ENCODE measurements at places on chromosomes 2 and 18. TPM values are rescaled to one million over a fixed set of nuclear protein-coding genes. Genes with fewer than 3 reads are reported as not detected.

GRCh38 chr2:150028322-150028721, 440.7 kb upstream of the MMADHC start:
- no peak for DNase-seq

- no peak for DNase-seq
Measured at GRCh38 chr2:169709981-169710380, 15.7 kb downstream of the PHOSPHO2 start.

DNA sequence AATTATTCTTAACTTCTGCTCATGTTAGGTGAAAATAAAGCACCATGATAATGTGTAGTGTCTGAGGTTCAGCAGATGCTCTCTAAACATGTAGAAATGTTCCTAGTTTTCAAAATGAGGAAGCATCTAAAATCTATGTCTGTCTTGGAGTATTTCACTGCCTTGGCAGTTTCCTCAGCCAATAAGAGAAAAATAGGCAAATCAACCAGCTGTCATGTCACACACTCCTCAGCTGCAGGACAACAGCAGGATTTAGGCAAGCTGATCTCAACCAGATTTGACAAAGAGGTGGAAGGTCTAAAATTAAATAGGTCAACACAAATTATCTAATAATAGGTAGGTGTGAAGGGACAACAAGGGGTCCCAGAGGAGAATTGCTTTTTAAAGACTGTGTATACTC, 164.1 kb upstream of the BOD1L2 start:
- no peak for DNase-seq

GRCh38 chr2:23137166-23137565, 247.8 kb upstream of the KLHL29 start:
- DNase-seq, result no peak

DNA sequence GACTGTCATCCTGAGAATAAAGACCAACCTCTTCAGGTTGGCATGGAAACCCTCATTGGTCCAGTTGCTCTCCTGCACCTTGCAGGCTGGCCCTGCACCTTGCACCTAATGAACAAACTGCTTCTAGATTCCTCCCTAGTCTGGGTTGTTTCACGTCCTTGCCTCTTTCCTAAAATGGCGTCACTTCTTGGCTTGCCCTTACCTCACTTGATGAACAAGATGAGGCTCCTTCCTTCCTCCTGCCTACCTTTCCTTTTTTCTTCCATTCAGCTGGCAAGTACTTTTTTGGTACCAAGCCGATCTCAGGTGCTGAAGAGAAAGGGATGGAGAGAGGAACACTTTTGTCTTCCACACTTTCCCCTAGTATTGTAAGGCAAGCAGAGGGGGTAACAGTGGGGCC, 74.5 kb downstream of the MYCN start:
- DNase-seq, result no peak

- DNase-seq, result no peak
Measured at GRCh38 chr2:189236066-189236465, 56.5 kb upstream of the COL5A2 start.

DNA sequence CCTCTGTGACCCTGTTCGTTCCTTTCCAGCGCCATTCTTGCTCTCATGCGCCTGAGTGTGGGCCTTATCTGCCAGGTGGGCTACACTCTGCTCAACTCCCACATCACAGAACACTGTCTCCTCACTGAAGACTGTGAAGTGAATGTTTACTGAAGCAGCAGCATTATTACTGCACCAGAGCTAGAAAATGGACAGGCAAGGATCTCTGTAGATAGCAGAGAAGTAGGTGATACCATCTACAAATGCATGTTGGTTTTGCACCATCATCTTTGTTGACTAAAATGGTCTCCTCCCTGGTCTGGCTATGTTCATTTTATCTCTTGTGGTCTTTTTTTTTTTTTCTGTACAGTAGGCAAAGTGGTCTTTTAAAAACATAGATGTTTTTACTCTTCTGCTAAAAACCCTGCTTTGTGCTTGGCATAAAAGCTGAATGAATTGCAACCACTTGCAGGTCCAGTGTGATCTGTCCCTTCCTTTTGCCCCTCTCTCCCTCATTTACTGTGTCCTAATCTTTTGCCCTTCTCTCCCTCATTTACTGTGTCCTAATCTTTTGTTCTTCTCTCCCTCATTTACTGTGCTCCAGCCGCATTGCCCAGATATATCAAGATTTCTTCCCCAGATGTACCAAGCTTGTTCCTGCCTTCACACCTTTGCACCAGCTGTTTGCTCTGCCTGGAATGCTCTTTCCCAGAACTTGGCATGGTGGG, 35.4 kb downstream of the BABAM2 start:
- no peak for DNase-seq

The CHPF gene
- total RNA-seq, result 27.0 TPM

The EHD3 gene
- total RNA-seq, result 10.7 TPM

The TNFAIP6 gene
- total RNA-seq, result 0.75 TPM

The PROKR1 gene
- total RNA-seq, result 0.16 TPM

The SLC35G4 gene
- total RNA-seq, result not detected
